ENCODE measurements at places on chromosomes 13 and 19.

DNA sequence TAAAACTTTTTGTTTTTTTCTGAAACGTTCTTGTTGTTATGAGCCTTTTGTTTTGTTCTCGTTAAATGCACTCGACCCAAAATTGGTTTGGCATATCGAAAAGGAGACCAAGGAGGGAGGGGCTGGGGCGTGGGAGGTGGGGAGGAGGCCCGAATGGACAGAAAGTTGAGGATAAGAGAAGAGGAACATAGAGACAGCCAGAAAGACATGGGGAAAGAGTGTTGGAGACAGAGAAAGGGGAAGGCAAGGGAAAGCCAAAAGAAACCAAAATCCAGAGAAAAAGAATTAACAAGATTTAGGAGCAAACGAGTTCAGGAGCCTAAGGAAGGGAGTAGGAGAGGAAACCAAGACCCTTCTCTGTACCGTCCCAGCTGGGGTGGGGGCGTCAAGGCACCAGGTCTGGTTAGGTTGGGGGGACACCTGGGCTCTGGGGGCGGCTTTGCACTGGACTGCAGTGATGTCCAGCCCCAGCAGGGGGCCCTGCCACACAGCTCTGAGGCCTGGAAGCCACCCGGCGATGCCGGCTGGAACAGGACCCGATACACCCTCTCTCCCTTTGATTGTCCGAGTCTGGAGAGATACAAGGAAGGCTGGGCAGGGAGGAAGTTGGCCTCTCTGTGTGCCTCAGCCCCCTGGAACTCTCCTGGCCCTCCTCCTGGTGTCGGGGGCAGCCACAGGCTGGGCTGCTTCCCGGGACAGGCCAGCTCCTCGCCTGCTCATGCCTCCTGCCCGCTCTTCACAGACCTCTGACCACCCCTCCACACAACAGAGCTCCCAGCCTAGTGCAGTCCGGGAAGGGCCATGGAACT, 11.6 kb upstream of the ASF1B start:
- DNase-seq: peak; percentile 54

GRCh38 chr19:4695224-4695731, 25.1 kb upstream of the MYDGF start:
- no peak for DNase-seq

DNA sequence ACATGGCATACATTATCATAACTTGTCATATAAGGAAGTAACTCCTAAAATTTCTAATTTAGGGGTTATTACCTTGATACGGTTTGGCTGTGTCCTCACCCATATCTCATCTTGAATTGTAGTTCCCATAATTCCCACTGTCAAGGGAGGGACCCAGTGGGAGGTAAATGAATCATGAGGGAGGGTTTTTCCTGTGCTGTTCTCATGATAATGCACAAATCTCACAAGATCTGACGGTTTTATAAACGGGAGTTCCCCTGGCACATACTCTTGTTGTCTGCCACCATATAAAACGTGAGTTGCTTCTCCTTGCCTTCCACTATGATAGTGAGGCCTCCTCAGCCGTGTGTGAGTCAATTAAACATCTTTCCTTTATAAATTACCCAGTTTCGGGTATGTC, 76.0 kb downstream of the ZDHHC20 start:
- no peak for DNase-seq

GRCh38 chr19:3142292-3142670, 6.4 kb downstream of the GNA15 start:
- DNase-seq: peak; percentile 59

- DNase-seq: no peak
Observed at GRCh38 chr13:113849981-113850721, 13.7 kb downstream of the GAS6 start.

DNA sequence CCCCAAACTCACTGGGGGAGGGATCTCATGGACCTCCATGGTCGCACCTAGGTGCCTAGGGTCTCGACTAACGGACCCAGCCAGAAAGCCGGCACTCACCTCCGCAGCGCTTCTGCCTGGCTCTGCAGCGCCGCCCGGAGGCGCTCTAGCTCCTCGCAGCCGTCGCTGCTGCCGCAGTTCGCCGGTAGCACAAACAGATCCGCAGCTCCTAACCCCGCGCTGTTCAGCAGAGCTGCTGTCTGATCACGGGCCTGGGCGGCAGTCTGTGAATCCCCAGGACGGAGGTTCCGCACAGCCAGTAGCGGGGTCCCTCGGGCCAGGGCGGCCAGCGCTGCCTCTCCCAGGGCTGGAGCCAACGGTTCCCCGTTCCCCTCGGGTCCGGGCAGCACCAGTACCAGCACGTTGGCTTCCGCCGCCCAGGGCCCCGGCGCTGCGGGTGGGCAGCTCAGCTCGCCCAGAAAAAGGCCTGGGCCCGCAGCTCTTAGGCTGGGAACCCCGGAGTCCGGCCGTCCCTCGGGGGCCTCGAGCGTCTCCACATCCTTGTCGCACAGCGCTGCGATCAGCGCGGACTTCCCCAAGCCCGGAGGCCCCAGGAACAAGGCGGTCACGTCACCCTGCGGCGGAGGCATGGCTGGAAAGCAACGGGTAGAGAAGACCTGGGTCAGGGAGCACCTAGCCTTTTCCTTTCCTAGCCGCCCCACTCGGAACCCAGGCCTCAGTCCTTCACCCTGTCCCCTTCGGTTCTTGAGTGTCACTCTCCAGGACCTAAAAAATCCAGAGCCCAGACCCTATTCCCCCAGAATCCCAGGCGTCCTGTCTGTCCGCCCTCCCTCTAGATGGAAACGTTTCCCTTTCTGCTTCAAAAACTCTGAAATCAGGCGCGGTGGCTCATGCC, 977 bp downstream of the IRGQ start:
- DNase-seq: peak; percentile 79

- peak; percentile 45 for DNase-seq
Observed at GRCh38 chr19:12938779-12939601, 581 bp downstream of the CALR start.

DNA sequence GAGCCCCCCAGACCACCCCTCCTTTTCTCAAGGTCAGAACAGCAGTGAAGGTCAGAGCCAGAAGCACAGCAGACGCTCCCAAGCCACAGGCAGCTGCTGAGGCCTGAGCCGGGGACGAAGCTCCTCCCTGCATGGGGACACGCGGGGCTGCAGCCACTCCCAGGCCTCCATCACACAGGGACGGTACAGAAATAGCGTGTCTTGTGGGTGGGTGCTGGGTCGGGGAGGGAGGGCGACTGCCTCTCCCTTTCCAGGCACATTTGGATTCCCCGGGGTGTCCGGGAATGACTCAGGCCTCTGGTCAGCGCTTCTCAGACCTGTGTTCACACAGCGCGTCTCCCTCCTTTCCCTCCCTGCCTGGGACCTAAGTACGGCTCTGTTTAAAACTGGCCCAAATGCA, 33.2 kb downstream of the RASA3 start:
- DNase-seq: no peak

DNA sequence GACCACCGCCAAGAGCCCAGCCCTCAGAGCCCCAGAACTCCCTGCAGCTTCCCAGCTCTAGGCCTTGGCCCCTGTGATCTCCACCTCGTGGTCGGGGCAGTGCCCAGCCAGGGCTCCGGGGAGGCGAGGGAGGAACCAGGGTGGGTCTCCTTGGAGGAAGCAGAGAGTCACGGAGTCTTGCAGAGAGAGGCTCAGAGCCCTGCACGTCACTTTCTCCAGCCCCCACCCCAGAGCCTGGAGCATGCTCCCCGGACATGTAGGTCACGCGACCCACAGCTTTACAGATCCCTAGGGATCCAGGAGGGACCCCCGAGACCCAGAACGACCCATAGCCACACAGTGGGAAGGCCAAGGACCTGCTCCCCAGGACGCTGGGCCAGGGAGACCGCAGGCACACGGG, 11.9 kb downstream of the GADD45B start:
- no peak for DNase-seq

GRCh38 chr19:45676851-45677263, 8.8 kb downstream of the GIPR start:
- peak; percentile 64 for DNase-seq

- no peak for DNase-seq
Observed at GRCh38 chr13:74625541-74625940, 491.3 kb upstream of the KLF12 start.

DNA sequence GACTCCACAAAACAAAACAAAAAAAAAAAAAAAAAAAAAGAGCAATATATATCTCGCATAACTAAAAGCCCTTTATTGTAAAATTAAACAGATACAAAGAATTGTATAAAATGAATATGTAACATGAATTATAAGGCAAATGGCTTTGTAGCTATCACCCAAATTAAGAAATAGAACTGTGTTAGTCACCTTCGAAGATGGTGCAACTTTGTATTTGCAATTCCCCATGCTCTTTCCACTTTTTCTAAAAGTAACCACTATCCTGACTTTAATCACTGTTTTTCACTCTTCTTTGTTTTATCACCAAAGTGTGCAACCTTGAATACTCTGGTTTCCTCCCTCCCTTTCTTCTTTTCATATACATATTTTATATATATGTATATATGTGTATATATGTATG, 57.1 kb upstream of the HTR2A start:
- no peak for DNase-seq

GRCh38 chr13:80586356-80586755, 245.4 kb upstream of the SPRY2 start:
- no peak for DNase-seq

DNA sequence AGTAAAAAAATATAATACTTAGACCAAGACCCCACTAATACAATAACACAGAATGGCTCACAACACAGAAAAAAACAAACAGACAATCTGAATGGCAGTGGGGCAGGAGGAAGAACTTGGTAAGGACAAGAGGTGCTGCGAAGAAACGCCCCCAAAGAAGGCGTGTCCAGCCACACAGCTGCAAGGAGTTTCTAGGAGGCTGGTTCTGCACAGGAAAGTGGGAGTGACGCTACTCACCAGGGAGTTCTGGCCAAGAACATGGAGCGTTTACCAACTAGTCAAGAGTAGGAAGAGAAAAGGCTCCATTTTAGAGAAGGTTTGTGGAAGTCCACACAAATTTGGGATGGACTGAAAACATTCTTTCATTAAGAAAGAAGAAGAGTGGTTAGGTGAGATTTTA, 95.3 kb upstream of the SLC15A1 start:
- no peak for DNase-seq

DNA sequence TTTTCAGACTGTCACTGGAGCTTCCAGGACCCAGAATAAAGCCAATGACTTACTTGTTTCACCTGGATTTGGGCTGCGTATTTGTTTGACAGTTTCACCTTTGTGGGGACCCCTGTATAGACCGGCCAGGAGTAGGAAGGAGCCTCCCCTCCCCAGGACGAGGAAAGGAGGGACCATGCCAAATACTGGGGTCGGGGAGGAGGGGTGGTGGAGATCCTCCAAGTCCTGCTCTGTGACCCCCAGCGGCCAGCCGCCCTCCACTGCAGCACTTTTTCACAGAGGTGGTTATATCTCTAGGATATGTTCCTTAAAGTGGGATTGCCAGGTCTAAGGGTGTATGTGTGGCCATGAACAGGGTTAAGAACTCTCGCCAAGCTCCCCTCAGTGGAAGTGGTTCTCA, 25.7 kb upstream of the ZNF492 start:
- no peak for DNase-seq

DNA sequence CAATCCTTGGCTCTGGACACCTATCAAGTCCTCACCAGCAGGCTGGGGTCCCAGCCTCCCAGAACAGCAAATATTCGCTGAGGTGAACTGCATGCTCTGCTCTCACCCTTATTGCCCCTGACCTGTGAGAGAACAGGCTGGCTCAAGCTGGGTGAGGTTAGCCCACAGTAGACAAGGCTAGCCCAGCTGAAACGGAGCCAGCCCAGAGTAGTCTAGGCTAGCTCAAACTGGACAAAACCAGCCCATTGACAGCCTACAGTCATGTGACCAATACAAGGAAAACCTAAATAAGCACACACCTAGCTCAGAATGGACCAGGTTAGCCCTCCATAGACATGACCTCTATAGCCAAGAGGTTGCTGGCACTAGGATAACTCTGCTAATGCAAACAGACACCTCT, 38.4 kb downstream of the CCL25 start:
- DNase-seq: no peak

DNA sequence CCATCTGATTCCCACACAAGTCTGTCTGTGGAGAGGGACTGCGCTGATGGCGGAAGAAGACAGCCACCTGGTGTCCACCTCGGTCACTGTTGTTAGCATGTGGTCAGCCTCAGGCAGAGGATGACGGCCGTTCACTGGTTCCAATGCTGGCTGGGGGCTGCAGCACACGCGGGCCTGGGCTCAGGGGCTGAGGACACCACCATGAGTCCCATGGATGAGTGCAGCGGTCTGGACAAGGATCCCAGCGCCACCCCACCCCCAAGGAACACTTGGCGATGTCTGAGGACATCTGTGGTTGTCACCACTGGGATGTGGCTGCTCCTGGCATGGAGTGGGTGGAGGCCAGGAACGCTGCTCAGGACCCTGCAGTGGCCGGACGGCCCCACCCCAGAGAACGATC, 10.9 kb downstream of the DPP9 start:
- no peak for DNase-seq

DNA sequence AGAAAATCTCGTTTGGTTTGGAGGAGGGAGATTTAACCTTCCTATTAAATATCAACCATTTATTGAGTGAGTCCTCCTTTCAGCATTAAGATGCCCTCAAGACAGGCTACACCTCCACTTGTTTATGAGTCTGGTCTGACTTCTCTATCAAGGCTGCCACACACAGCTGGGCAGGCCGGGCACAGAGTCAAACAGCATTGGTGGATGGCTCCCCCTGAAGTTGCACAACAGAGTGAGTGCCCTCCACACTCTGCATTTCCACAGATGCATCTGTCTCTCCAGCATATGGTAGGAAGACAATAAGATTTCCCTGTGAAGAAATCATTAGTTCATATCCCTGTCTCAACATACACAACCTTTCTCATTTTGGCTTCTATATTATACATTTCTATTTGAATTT, 31.4 kb downstream of the PHF11 start:
- no peak for DNase-seq

DNA sequence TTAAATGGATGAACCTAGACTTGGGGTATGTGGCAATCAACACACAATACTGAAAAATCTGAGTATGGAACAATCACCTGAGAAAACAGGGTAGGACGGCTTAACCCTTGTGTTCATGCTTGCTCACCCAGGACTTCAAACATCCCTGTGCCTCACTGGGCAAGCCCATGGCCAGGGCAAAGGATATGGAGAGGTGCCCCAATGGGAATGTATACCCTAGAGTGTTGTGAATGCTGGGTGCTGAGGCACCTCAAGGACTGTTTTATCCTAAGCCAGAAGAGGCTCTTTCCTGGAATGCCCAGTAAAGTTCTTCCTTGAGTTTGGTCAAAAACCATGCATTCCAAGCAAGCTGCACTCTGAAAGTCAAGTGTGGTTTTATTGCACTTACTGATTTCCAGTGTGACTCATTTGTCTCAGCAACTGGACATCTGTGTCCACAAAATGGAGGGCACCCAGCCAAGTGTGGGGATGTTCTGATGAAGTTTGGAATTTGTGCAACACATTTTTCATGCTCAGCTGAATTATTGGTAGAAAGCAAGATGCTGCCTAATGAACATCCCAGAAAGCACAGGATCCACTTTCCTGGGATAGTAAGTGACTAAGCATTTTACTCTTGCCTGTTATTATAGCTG, 531.3 kb downstream of the RFC3 start:
- no peak for DNase-seq

Measured in activated naive CD4-positive, alpha-beta T cell treated with anti-CD3 and anti-CD28 coated beads, Interleukin-2, amount 50 U/mL, for 16 hours (primary cell).